Kidney glomerular epithelial cell (primary cell): ENCODE measurements at places on chromosomes 7 and 10.

DNA sequence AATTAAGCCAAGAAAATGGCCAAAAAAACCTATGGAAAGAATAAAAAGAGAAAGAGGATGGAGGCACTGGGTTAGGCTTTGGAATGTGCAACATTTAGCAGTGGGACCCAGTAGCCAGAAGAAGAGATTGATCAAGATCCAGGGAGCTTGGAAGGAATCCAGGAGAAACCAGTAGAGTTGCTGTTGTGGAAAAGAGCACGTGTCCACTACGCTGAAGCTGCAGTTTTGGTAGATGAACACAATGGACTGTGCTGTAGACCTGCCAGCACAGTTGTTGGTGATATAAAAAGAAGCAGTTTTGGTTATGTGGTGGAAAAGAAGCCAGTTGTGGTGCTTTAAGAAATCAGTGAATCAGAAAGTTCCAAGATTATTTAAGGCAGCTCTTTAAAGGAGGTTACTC, 802.2 kb upstream of the POM121L12 start:
- DNase-seq: no peak

DNA sequence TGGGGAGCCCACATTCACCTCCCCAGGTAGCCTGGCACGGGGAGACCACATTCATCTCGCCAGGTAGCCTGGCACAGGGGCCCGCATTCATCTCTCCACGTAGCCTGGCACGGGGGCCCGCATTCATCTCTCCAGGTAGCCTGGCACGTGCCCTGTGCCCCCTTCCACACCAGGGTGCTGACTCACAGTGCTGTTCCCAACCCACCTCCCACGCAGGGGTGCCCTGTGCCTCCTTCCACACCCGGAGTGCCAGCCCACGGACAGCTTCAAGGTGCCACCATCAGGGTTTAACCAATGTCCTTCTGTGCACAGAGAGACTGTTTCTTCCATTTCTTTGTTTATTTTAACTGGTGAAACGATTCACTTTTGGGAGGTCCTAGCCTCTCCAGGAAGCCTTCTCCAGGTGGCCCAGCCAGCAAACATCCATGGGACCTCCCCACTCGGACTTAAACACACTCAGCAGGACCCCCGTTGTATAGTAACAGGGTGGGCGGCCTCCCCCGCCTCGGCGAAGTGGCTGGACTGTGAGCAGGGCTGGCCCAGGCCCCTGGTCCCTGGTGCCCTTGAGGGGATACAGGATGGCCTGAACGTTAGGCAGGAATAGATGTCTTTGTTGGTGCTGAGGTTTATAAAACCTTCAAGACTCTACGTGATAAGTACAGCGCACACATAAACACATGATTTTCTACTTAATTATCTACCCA, 41.1 kb upstream of the FOXL3 start:
- DNase-seq: no peak

- DNase-seq: peak; percentile 73
Measured at GRCh38 chr7:78301407-78301806, 502.8 kb downstream of the PHTF2 start.

GRCh38 chr10:88505265-88505664, 77.9 kb downstream of the RNLS start:
- DNase-seq: no peak

DNA sequence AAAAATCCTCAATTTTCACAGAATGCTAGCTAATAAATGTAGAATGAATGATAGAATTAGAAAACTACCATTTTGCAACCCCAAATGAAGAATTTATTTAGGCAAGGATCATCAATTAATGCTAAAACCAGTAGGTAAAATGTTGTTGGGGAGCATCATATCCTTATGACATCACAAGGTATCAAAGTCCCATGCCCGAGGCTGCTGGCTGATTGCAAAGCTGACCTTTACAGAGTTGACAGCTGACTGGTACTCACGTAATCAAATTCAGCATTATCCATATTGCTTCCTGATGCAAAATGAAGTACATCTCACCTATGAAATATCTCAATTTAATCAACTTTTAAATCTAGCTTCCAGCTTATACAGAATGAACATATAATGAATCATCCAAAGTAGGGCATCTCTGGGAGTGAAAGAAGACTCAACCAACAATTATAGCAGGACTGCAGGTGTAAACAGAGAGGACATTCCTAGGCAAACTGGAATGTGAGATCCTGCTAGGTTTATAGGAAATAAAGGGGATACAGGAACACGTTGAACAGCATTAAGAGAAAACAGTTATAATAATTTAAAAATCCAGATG, 10.2 kb upstream of the BLNK start:
- no peak for DNase-seq

GRCh38 chr10:86287110-86287793, 79.3 kb downstream of the GRID1 start:
- DNase-seq: no peak

GRCh38 chr10:52900593-52900992, 128.0 kb upstream of the MBL2 start:
- no peak for DNase-seq

DNA sequence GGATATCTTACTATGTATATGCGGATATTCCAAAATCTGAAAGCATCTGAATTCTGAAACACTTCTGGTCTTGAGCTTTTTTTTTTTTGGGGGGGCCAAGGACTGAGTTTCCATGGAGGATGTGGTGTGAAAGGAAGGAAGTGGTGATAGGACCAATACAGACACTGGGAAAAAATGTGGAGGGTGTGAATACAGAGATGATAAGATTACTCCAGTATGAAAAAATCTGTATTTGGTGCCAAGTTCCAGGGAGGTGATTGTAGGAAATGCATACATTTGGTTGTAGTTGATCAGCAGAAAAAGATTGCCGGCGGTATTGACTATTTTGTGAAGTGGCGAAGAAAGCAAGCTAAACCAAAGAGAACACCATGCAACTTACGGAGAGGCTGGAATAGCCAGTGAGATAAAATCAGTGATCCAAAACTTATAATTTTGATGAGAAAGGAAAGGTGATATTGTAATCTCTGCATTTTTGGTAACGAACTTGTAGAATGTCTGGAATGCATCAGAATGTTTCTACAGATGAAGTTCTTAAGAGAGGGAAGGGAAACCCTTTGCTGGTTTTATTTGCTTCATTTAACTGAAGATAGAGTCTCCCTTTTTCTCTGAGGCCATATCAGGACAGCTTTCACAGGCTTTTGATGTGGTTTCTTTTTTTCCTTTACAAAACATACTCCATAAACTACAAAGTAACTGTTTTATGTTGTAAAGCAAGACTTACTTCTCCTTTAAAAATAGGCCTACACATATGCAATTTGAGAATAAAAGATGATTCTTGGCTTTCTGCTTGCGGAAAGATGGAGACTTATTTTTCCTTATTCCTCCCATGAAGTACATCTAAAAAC, 6.0 kb downstream of the WDR37 start:
- DNase-seq: peak; percentile 10

DNA sequence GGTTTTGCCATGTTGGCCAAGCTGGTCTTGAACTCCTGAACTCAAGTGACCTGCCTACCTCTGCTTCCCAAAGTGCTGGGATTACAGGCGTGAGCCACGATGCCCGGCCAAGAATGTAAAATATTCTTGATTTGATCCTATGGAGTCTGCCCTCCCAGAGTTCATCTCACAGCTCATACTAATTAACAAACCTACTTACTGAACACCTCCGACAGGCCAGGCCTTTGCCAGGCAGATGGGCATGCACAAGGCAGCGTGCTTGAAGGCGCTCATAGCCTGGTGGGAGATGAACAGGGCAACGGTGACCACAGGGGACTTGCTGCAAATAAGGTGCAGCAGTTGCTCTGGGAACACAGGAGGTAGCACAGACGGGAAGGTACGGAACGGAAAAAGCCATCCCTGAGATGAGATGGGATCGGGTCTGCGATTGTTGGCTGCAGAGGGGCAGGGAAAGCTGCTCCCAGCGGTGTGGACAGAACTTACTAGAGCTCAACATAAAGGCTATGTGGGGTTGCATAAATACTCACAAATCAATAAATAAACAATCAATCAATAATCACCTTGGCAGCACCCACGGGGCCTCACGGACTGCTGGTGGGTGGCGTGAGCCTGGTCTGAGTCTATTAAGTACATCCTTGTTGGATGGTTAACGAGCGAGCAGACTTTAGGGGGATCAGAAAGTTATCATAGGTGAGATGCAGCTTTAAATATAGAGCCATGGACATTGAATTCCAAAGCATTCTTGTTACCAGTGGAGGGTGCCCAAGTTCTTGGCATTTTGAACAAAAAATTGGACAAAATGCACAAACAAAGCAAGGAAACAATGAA, 4.7 kb downstream of the ACBD7 start:
- DNase-seq: no peak

DNA sequence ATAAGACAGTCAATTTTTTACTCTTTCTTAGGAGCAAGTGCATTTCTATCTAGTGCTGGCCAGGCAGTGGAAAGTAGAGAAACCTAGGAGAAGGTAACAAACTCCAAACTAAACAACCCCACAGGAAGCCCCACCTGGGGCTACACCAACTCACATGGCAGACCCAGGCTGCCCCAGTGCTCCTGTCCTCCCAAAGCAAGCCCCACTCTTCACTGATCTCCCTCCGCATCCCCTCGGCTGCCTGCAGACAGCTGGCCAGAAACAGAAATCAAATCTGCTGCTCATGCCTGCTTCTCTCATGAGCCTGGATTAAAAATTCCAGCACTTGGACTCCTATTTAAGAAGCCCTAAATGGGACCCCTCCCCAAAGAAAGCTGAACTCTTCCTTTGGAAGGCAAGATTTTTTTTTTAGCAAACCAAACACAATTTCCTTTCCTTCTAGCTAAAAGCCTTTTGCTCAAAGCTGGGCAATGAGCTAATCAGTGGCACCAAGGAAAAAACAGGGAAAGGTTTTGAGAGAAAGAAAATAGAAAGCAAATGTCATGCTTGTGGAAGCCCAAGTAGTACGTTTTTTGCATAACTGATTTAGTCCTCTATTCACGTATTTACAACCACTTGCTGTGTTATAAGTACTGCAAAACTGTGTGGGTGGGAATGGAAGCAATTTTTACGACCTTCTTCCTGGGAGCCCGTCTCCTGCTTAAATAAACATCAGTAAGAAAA, 10.8 kb downstream of the PDE1C start:
- DNase-seq: no peak

DNA sequence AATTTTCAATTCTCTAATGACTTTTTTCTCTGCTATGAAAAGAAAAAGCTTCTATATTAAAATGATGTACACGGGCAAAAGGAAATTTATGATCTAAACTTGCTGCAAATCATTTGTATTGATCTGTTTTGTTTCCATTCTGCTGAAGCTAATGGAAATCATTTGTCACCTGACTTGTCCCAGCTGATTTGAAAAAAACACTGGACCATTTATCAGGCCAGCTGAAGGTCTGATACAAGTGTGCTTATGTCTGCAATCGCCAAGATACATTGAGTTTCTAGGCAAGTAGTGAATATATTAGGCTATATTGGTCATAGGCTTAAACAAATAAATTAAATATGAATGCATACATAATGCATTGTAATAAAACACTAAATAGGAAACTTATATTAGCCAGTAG, 1309.7 kb downstream of the REEP3 start:
- DNase-seq: no peak

DNA sequence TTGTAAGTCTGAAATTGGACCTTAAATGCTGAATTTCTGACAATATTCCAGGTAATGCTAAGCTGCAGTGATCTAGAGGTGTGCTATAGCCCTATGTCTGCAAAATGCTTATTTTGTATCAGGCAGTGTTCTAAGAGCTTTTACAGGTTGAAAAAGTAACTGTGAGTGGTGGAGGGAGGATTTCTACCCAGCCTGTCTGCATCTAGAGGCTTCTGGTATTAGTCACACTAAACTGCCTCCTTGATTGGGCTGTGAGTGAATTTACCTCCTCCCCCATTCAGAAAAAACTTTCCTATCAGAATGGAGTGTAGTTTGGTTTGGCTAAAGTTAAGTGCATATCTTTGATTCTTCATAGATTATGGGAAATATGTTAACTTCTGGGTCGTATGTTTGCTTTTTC, 56.8 kb downstream of the BBS9 start:
- DNase-seq: peak; percentile 47

GRCh38 chr10:119783665-119784027, 57.8 kb downstream of the INPP5F start:
- DNase-seq: no peak

DNA sequence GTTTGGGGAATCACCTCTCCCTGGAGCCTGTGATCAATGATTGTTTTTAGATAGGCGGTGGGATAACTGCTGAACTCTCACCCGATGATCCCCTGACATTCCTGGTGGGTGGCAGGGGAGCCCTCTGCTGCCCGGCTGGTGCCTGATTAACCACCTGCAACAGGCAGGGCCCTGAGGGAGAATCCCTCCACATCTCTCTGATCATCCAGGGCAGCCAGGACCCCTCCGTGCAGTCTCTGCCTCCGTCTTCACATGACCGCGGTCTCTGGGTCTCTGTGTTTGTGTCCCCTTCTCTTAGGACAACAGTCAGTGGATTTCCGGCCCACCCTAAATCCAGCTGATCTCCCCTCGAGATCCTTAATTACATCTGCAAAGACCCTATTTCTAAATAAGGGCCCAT, 17.4 kb downstream of the CALML5 start:
- DNase-seq: no peak

DNA sequence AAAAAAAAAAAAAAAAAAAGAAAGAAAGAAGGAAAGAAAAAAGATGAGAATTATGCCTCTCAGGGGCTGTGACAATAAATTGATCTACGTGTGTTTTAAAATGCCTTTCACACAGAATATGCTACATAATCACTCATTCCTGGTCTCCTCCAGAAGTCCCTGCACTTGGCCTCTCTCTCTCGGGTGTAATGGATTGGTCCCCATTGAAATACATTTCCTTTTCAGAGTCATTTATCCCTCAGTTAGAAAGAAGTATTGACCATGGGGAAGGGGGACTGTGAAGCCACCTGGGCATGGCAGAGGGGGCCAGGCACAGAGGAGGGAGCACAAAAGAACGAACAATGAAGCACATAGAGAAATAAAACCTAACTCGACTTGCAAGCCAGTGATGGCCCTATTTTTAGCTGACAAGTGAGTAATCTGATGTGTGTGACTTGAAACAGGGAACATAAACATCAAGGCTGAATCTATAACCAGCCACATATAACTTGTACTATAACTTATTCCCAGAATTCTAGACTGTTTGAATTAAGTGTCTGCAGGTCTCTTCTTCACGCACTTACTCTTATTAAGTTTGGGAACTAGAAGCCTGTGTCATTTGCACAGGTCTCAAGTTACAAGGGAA, 490.8 kb downstream of the KCNMA1 start:
- DNase-seq: no peak

DNA sequence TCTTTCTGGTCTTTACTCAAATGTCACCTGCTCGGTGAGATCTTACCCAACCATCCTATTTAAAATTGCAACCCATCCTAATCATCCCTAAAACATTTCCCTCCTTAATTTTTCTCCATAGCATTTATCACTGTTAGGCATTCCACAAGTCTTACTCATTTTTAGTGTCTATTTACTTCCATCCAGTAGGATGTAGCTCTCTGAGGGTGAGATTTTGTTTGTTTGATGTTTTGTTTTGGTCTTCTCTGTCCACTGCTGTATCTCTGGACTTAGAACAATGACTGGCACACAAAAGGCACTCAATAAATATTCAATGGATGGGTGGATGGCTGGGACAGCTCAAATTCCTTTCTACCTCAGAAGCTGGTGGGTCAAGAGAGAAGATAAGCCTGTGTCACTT, 15.8 kb upstream of the DUSP5 start:
- peak; percentile 74 for DNase-seq

GRCh38 chr7:77833136-77833535, 34.6 kb downstream of the PHTF2 start:
- DNase-seq: no peak
